Motor neuron (in vitro differentiated cells): ENCODE measurements at places on chromosomes 4 and X. TPM values are rescaled to one million over a fixed set of nuclear protein-coding genes. Genes with fewer than 3 reads are reported as not detected.

AADAT gene
- 10.1 and 11.5 TPM in 2 replicates for total RNA-seq

AGTR2 gene
- total RNA-seq = not detected in 2 replicates

PPP1R2C gene
- total RNA-seq = not detected in 2 replicates

C4orf36 gene
- total RNA-seq = not detected in 2 replicates

CYTL1 gene
- not detected in 2 replicates for total RNA-seq

CYBB gene
- total RNA-seq = 0.49 and 0.62 TPM in 2 replicates

LRRC66 gene
- total RNA-seq = 0.50 and 0.64 TPM in 2 replicates
